Gastrocnemius medialis (tissue), 4 donors: ENCODE measurements at places on chromosomes 4 and X. TPM values are rescaled to one million over a fixed set of nuclear protein-coding genes. Genes with fewer than 3 reads are reported as not detected.

DNA sequence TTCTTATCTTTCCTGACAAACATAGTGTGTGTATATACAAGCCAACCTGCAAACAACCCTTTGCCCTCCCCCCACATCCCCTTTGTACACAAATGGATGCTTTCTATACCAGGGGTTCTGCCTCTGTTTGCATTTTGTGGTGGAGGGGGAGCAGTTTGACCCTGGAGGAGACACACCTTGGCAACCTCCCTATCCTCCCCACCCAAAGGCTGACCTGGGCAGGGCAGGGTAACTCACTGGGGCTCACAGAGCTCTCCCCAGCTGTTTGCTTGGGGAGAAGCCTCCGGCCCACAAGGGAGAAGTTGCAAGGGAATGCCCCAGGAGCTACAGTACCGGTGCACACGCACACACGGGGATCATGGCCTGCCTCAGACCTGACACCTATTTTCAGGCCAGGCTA lies 372.6 kb downstream of the BCOR start:
- no peak for DNase-seq

- no peak for DNase-seq
Measured at GRCh38 chrX:111581086-111581485, 69.6 kb downstream of the SERTM2 start.

- no peak for DNase-seq
Measured at GRCh38 chr4:69727426-69727825, 33.0 kb downstream of the SULT1B1 start.

DNA sequence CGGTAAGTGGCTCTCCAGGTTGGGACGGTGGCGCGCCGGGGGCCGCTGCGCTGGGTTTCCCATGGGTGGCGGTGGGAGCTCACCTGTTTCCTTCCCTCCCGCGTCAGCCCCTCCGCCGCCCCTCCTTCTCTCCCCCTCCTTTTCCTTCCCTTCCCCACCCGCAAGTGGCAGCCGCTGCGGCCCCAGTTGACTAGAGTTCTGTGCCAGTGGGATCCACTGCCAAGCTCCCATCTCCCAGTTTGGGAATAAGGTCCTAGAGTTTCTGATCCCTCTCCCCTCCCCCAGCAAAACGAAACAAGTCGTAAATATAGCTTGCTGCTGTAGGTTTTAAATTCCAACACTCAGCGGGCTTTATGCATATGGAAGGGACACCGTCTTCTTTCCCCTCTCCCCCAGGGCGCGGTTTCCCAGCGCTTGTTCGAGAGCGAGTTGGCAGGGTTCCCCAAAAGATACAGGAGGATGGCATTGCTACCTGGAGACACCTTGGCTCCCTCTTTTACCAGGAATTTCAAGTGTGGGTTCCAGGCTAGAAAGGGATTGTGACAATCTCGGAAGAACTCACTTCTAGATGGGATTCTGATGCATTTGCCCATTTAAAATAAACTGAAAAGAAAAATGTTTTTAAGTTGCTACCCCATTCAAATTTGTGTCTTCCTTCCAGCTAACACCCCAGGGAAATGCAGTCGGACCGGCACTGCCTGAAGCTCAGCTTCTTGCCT lies 1.2 kb downstream of the TLL1 start:
- no peak for DNase-seq

- DNase-seq, result no peak
Measured at GRCh38 chr4:98656886-98657285, 1.5 kb downstream of the TSPAN5 start.

TIMM8A gene
- total RNA-seq, result 7.1 TPM

NR3C2 gene
- 9.5 TPM for total RNA-seq

GPR50 gene
- not detected for total RNA-seq

DCAF4L1 gene
- total RNA-seq, result 0.20 TPM

SPANXN4 gene
- not detected for total RNA-seq
